ENCODE measurements at places on chromosomes 3 and 15. TPM values are rescaled to one million over a fixed set of nuclear protein-coding genes. Genes with fewer than 3 reads are reported as not detected.
A peak's percentile ranks its signal among the peaks of the same experiment; 100 is the strongest.

DNA sequence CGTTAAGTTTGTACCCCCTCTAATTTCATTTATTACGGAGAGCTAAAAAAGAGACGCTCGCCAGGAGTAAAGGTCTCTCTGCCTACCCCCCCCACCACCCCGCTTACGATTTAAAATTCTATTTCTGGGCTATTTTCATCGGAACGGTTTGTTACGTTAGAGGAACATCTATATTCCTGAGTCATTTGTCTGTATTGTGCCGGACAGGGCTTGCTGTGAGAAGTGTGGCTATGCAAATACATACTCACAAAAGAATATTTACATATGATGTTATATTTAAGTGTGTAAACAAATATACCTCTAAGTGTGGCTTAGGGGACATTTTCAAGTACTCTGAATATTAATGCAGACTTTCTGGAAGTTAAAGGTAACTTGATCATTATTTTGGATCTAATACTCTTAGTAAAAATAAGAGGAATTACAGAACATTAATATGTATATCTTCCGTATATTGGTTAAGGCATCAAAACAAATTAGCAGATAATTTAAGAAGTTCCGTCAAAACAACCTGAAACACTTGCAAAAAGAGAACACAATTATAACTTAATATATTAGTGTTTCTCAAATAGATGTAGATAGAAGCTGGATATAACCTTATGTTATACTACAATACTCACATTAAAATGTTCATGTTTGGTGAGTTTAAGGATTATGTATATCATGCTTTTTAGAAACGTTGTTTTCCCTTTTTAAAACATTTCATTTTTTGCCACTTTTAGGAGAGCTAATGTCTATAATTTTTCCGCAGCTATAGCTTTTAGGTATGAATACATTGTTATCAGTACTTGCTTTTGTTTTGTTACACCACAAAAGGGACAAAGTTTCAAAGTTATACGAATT is 1.6 kb upstream of the SHOX2 start:
- DNase-seq: no peak

GRCh38 chr3:117080872-117081271 is 371.3 kb downstream of the TUSC7 start:
- DNase-seq: no peak

DNA sequence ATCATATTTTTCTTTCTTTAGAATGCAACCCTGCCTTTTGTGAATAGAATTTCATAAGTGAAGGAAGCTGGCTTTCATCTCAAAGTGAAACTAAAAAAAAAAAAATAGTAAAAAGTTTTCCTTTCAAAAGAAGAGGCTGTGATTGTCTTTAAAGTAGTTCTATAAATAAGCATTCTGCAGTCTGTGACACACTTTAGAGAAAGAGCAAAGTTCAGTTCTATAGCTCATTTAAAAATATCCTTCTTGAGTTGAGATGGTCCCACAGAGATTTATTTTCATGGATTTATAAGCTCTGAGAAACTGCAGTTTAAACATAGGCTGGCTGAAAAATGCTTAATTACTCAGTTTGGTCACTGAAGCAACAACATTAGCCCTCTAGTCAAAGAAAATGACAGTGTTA is 36.1 kb upstream of the CNTN6 start:
- DNase-seq: no peak

DNA sequence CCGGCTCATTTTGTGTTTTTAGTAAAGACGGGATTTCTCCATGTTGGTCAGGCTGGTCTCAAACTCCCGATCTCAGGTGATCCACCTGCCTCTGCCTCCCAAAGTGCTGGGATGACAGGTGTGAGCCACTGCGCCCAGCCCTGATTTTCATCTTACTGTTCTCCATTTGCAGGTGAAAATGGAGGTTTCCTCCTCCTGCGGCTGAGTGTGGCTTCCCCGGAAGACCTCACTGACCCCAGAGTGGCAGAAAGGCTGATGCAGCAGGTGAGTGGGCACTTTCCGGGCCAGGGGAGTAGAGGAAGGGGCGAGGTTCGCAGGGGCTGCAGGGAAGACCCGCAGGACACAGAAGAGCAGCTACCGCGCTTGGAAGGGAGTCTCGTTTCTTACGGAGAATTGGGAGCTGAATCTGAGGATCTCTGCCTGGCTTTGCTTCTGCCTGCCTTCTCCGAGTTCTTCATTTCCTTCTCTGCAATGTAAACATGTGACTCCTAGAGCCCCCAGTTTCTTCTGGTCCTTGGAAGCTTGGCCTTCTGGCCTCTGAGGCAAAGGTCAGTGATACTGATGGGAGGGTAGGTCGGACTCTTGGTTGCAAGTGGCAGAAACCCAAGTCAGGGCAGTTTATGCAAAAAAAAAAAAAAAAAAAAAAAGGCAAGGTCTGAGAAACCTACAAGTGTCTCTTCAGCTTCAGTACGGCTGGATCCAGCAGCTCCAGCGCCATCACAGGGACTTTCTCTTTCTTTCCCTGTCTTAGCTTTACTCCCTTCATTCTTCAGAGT is 8.9 kb downstream of the MUC20 start:
- no peak for DNase-seq

DNA sequence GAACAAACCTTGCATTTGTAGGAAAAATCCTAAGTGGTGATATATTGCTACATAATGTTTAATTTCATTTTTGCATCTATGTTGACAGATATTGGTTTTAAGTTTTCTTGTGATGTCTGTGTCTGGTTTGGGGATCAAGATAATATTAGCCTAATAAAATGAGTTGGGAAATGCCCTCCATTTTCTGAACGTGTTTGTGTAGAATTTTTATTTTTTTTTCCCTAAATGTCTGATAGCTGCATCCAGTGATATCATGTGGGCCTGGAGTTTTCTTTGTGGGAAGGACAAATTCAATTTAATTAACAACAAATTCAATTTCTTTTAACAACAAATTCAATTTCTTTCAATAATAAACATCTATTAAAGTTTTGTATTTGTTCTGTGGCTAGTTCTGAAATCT is 35.1 kb downstream of the NEDD4 start:
- no peak for DNase-seq

DNA sequence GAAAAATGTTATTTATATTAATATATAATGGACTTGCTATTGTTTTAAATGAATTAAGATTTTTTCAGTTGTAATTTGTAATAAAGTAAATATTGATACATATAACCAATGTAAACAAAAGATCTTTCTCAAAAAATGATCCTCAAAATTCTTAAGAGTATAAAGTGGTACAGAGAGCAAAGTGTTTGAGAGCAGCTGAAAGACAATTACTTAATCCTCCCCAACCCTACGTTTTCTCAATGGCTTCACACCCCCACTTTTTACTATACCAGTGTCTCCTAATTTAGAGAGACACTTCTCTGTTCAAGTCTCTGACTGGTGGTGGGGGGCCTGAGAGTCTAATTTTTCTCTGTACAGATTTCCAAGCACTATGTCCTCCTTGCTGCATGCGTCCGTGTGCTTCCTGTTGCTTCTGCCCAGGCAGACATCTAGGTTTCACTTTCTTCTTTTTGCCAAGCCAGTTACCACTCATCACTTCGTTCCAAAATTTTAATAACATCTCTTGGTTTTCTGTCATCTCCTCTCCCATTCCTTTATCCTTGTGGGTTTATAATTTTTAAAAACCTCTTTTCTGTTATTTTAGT is 276.3 kb upstream of the DNAJC19 start:
- DNase-seq: no peak

DNA sequence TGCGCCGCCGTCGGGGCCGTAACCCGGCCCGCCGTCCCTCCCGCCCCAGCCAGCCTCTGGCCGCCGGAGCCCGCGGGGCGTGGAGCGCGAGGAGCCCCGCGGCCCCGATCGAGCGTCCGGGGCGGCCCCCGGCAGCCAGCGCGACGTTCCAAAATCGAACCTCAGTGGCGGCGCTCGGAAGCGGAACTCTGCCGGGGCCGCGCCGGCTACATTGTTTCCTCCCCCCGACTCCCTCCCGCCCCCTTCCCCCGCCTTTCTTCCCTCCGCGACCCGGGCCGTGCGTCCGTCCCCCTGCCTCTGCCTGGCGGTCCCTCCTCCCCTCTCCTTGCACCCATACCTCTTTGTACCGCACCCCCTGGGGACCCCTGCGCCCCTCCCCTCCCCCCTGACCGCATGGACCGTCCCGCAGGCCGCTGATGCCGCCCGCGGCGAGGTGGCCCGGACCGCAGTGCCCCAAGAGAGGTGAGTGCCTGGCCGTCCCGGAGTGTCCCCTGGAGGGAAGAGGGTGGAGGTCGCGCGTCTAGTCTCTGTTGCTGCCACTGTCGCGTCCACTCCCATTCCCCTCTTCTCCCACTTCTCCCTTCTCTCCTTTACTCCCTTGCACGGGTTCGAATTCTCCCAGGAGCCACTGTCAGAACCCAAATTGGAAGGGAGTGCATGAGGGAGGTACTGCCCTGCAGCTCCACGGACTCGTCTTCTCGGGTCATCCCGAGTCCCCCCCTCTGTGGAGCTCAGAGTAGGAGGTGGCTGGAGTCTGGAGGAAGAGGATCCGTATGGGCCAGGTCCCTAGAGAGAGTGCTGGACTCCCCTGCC is 585 bp downstream of the CSK start:
- no peak for DNase-seq

DNA sequence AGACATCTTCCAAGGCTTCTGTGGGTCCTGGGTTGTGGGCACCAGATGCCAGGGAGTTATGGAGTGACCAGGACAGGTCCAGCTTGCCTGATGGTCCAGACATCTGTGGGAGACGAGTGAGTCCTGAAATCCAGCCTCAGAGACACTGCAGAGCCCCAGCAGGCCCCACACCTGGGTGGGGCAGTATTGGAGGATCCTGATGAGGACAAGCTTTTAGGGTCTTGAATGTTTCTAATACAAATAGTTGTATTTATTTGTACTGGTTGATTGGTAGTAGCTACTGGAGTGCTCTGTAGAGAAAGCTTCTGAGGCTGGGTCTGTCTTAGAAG is 67.5 kb upstream of the PRR23C start:
- no peak for DNase-seq

GRCh38 chr3:177186306-177186705 is 11.0 kb downstream of the TBL1XR1 start:
- no peak for DNase-seq

- no peak for DNase-seq
Measured at GRCh38 chr15:72176743-72177142, 20.8 kb downstream of the GRAMD2A start.

- no peak for DNase-seq
Measured at GRCh38 chr15:94056314-94056713, 175.0 kb upstream of the MCTP2 start.

- DNase-seq: no peak
Measured at GRCh38 chr15:55277116-55277564, 12.5 kb downstream of the RAB27A start.

DNA sequence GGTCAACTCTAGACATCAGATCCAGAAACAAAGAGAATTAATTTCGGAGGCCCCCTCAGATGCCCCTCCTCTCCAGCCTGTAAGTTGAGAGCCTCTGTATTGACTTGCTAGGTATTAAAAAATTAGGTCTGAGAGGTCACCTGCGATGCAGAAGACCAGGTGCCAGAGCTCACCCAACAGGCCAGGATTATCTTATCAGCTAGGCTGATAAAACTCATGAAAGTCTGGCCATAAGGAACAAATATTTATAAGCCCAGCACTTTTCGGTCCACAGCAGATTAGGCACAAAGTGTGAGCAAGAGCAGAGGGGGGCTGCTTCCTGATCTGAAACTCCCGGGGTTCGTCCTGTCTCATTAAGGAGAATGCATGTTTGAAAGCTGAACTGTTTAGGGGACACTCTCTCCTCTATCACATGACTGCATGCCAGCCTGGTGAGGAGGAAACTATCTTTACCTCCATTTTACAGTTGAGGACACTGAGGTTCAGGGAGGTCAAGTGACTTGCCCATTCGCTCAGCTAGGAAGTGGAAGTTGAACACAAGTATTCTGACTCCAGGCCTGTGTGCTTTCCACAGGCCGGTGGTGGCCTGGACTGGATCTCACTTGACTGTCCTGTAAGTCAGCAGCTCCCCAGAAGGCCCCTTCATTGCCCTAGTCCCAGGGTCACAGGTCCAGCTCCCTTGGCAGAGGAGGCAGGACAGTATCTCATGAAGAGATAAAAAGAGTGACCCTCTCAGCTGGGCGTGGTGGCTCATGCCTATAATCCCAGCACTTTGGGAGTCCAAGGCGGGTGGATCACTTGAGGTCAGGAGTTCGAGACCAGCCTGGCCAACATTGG is 39.6 kb upstream of the MAGEF1 start:
- no peak for DNase-seq

- DNase-seq: no peak
Measured at GRCh38 chr3:130378677-130379191, 33.3 kb downstream of the COL6A5 start.

DNA sequence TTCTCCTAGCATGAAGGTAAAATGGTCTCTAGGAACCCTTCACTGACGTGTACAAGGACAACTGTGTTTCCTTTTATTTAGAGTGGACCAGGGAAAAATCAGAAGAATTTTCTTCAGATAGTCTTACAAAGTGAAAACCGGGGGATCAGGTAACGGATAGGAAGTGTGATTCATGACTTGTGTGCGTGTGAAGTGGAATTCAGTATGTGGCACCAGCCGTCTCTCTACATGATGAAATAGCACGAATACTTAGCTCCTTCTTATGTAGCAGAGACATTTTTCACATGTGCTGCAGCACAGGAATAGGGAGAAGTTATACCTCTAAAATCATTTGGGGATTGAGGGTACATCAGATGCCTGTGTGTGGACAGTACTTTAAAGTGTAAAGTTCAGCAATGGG is 159.2 kb downstream of the MEX3B start:
- no peak for DNase-seq

DNA sequence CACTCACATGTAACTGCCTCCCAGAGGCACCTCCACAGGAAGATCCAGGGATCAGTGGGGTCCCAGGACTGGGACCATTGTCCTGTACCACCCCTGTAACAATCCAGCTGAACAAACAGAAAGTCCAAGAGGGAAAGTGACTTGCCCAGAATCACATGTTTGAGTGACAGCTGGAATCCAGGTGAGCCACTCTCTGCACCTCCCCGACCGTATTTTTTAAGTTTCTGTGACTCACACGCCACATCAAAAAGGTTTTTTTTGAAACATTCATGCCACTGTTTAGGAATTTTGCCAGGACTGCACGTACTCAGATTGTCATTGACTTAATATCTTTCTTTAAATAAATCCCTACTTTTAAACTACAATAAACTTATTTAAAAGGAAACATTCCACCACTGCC is 9.8 kb upstream of the SLC6A1 start:
- peak; percentile 59 for DNase-seq

GRCh38 chr3:13519006-13519791 is 29.7 kb upstream of the FBLN2 start:
- DNase-seq: no peak

DNA sequence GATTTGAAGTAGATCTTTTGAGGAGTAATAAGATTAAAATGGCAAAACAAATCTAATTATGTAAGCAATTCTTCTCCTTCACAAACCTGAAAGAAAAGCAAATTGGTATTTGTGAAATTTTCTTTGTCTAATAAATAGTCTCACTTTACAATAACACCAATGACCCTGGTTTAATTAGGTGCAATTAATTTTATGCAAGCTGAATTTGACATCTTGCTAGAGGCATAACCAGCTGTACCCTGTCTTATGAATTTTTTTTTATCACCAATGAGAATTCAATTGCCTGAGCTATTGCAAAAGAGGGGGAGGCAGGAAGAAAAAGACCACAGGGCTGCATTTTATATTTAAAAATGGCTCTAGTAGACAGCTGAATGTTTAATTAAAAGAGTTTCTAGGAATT is 113.5 kb upstream of the IL12A start:
- DNase-seq: no peak

GRCh38 chr3:64987726-64988125 is 299.9 kb upstream of the ADAMTS9 start:
- DNase-seq: no peak

- DNase-seq: no peak
Measured at GRCh38 chr15:85423256-85423655, 42.9 kb downstream of the AKAP13 start.

The GOLGA8G gene
- not detected for total RNA-seq

The PLCH1 gene
- total RNA-seq: 3.8 TPM

The SERPINI2 gene
- 0.27 TPM for total RNA-seq

The GOLIM4 gene
- total RNA-seq: 10.6 TPM

The APOD gene
- 0.76 TPM for total RNA-seq

The MYRIP gene
- 0.44 TPM for total RNA-seq

All from HCT116 (cell line).